ENCODE measurements at places on chromosomes 4 and X.

DNA sequence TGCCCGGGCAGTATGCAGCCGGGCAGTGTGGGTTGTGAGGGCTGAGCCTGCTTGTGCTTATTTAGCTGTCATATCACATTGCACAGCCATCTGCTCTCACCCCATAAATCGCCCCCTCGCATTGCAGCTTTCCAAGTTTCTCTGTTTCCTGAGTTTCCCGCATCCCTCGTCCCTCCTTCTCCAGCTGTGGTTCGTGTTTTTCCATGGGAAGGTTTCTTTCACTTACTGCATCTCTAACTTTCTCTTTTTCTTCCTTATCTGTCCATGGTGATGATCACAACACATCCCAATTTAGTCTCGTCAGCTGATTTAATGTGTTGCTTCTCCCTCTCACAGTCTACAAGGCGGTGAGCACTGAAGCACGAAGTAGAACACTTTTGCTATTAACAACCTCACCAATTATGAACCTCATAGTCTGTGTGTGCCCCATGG is 118.1 kb downstream of the ENPP6 start:
- DNase-seq = no peak

DNA sequence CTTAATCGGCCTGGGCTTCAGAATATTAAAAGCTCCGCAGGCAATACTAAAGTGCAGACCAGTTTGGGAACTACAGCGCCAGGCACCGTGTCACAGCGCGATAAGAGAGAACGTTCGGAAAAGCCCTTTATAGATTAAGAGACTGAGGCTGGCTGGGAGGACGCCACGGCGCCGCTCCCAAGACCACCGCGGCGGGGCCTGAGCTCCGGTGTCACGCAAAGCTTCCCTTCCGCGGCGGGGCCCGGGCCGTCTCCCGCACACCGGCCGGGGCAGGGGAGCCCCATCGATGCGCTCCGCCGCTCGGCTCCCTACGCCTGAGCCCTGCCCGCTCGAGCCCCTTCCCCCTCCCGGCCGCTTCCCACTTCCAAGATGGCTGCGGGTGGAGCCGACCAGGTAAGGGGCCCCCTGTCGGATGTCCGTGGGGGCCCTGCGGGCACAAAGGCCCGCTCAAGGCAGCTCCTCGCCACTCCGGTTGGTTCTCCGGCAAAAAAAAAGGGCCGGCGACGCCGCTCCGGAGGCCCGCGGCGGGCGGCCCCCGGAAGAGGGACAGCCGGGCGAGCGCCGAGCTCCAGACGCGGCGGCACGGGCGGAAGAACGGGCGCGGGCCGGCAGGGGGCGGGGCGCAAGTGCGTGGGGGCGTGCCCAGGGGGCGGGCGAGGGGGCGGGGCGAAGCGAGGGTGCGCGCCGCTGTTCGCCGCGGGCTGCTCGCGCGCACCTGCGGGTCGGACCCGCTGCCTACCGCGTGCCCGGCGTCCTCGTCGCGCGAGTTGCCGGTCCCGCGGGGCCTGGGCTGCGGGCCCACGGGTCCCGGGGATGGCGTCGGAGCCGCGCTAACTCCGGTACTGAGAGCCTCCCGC is at the start of gene TBC1D14:
TBC1D14 (plus strand) TSS at position 714 of the 857 bp plus-strand sequence. CDS start 13,564 bp downstream, outside the sequence.
- DNase-seq = peak; percentile 91

DNA sequence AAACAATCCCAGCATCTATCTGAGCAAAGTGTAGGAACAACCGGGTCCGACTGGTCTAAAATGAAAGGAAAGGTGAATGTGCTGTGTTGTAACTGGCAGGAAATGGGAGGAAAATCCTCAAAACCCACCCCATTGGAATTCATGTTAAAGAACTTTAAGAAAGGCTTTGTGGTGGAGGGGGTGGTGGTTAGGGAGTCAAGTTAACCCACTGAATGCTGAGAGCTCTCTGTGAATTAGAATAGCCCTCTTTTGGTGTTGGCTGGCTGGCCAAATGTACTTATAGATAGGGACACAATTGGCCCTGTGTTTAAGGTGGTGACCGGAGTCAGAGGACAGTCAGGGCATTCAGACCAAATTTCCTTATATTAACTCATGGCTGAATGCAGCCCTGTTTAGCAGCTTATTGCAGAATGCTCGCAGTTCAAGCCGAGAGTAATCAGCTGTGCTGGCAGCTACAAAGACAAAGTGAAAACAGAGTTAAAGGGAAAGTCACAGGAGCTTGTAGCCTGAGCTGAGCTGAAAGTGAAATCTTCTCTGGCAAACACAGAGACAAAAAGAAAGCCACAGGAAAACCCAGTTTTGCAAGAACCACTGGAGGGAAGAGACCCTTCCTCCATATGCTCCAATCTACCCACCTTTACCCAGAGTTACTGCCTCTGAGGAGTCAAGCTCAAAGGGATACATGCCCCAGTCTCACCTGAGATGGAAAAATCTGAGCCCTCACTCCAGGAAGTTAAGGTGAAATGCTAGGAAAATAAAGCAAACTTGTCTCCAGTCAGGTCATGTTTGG is 38.5 kb upstream of the UGT2B7 start:
- DNase-seq = no peak

GRCh38 chr4:182768838-182769237 is 148.3 kb downstream of the DCTD start:
- DNase-seq = peak; percentile 29

DNA sequence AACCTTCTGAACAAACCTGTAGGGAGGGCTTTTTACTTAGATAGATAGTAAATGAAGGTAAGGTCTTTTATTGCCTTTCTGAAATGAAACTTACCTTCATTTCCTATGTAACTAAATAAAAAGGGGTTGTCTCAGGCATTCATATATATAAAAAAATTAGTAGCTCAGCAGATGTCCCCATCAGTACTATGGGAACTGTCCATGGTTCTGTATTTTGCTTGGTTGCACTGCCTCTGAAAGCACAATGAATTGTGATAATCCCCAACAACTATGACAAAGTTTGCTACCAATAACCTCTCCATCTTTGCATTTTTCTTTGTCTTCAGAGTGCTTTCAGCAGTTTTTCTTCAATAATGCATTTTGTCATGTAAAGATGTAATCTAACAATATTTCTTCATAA is 222.4 kb downstream of the SLIT2 start:
- DNase-seq = peak; percentile 15

GRCh38 chr4:42519803-42520417 is 122.6 kb downstream of the SHISA3 start:
- DNase-seq = peak; percentile 72

- no peak for DNase-seq
Measured at GRCh38 chrX:69121321-69122000, 43.8 kb downstream of the PJA1 start.

- DNase-seq = no peak
Measured at GRCh38 chr4:124868495-124868894, 156.0 kb upstream of the ANKRD50 start.

GRCh38 chr4:108352664-108353308 is 184.1 kb upstream of the LEF1 start:
- DNase-seq = no peak

- DNase-seq = peak; percentile 14
Measured at GRCh38 chr4:78058591-78059523, 1.7 kb downstream of the FRAS1 start.

- no peak for DNase-seq
Measured at GRCh38 chr4:37246891-37247290, 2.3 kb downstream of the NWD2 start.

DNA sequence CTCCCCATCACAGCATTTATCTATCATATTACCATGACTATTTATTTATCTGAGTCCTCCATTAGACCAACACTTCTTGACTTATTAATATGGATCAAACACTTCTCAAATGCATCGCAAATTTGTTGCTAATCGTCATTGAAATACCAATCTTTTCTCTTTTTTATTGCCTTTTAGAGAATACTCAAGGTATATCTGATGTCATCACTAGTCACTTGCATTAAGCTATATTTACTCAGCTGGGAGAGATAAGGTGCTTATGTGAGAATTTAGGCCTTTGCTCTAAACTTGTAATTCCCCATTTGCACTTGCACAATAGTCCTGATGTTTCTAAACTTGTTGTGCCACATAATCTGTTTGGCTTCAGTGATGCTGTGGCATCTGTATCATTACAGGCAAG is 95.0 kb downstream of the RASGEF1B start:
- no peak for DNase-seq

- DNase-seq = no peak
Measured at GRCh38 chr4:48064349-48064748, 47.8 kb downstream of the NIPAL1 start.

- DNase-seq = no peak
Measured at GRCh38 chr4:147480891-147481576, at the start of gene EDNRA. Gene EDNRA, plus strand, starts transcription at chr4:147481097. Its CDS starts 4,585 bp downstream, at chr4:147485682.

- DNase-seq = peak; percentile 1
Measured at GRCh38 chr4:101596781-101597552, 193.6 kb upstream of the BANK1 start.

- DNase-seq = peak; percentile 11
Measured at GRCh38 chrX:30275498-30275897, 28.6 kb downstream of the MAGEB1 start.

DNA sequence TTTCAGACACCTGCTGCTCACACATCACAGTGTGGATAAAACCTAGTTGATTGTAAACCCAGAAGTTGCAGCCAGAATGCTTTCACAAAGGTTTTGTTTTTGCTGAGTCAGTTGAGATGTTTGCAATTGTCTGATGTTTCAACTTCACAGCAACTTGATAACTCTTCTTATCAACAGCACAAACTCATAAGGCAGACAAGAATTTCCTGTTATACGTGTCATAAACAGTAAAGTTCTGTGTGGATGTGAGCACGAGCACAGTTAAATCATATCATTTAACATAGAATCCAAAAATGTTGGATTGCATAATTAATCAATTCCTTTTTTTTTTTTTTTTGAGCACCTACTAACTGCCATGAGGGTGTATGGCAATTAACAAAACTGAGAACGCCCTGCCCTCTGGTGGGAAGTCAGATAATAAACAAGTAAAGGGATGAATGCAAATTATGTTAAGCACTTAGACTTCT is 512.2 kb downstream of the PDHA2 start:
- no peak for DNase-seq

- no peak for DNase-seq
Measured at GRCh38 chr4:7377223-7377865, 57.4 kb downstream of the PSAPL1 start.

DNA sequence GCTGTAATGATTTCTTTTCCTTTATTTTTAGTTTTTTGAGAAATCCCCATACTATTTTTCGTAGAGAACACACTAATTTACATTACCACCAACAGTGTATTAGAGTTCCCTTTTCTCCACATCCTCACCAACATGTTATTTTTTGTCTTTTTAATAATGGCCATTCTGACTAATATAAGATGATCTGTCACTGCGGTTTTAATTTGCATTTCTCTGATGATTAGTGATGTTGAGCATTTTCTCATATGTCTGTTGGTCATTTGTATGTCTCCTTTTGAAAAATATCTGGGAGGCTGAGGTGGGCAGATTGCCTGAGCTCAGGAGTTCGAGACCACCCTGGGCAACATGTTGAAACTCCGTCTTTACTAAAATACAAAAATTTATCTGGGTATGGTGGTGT is 30.2 kb downstream of the SPINK2 start:
- no peak for DNase-seq

- DNase-seq = no peak
Measured at GRCh38 chr4:139954512-139954911, 199.5 kb downstream of the MAML3 start.

- peak; percentile 41 for DNase-seq
Measured at GRCh38 chr4:24858550-24858949, 54.3 kb downstream of the CCDC149 start.

DNA sequence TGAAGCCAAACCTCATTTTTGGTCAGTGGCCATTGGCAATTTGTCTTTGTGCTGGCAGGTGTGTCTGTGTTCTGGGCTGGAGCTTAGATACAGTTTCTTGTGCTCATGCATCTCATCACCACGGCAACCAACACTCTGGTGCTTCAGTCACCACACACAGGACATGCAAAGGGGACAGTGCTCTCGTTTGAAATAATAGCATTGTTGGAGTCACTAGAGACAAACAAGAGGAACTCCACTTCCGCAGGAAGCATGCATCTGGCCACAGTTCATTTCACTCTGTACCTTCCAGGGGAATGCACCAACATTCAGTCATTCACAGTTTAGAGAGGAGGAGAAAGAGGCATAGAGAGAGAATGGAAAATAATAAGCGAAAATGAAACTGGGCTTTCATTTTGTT is 267.4 kb downstream of the ANK2 start:
- DNase-seq = peak; percentile 9

DNA sequence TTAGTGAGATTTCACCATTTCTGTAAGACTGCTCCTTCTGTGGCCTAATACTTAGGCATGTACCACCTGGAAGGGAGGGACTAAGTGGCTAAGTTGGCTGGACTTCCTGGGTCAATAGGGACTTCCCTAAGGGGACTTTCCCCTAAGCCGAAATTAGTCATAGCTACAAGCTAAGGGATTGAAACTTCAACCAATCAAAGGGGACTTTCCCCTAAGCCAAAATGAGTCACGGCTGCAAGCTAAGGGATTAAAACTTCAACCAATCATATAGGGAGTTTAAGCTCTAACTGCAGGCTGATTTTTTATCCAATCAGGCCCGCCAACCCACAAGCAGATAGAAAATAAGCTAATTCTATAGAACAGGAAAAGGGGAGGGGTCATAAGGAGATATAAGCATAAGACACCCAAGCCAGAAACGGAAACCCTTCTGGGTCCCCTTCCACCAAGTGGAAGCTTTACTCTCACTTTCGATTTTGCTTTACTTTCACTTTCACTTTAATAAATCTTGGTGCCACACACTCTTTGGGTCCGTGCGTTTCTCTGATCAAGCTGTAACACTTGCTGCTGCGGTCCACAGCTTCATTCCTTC is 382.8 kb downstream of the KLHL4 start:
- DNase-seq = no peak

DNA sequence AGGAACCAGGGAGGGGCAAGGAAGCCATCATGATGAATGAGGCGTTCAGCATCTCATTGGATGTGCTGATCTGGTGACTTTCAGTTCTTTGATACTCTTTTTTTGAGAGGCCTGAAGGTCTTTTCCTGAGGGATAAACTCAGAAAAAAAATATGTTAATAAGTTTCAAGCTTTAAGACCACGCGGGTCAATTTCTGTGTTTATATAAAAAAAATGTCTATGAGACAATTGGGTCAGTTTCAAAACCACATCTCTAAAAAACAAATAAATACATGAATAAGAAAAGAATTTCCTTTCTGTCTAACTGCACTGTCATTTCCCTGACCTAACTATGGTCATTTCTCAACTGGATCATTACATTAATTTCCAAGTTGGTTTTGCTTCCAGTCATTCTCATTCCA is 62.6 kb downstream of the TRIML1 start:
- no peak for DNase-seq

- DNase-seq = no peak
Measured at GRCh38 chr4:170109586-170110284, 20.0 kb upstream of the AADAT start.

GRCh38 chrX:55210931-55211677 is 9.0 kb upstream of the PAGE5 start:
- DNase-seq = no peak

GRCh38 chr4:113637823-113638561 is 123.5 kb downstream of the CAMK2D start:
- DNase-seq = no peak

DNA sequence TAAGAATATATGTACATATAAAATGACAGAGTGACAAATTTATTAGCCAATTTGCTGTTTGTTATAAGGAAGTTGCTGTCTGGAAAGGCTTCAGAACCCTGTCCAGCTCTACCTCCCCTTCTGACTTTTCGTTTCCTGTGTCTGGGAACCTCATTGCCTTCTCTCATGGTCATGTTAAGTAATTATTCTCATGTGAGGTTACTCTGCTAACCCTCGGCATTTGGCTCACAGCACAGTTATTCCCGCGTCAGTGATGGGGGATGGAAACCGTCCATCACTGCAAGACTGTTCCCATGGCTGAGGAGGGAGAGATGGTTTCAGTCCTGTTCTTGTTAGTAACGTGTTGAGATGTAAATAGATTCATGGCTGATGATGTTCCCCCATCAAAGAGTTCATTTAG is 11.9 kb downstream of the EDNRA start:
- DNase-seq = peak; percentile 96

Data from lung microvascular endothelial cell (primary cell).